WTC11 (cell line): ENCODE measurements at places on chromosomes 3 and 15. TPM values are rescaled to one million over a fixed set of nuclear protein-coding genes. Genes with fewer than 3 reads are reported as not detected.

- no peak for DNase-seq
Observed at GRCh38 chr3:17850448-17850847, 108.0 kb upstream of the TBC1D5 start.

DNA sequence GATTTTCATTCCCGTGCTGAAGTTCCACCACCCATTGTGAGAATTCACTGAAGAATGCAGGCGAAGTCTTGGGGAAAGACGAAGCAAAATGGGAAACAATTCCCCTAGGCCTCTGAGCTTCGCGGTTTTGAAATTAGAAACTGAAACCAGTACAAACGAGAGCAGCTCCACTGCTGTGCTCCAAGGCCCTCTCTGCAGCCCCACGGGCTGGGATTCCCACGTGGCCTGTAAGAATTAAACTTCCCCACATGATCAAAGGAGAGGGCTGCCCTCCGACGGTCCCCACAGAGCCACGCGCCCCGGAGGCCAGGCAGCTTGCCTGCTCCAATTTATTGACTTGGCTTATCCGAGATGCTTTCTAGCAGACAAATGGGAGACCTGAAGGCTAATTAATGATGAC is 144.0 kb downstream of the GREM1 start:
- peak; percentile 26 for DNase-seq

DNA sequence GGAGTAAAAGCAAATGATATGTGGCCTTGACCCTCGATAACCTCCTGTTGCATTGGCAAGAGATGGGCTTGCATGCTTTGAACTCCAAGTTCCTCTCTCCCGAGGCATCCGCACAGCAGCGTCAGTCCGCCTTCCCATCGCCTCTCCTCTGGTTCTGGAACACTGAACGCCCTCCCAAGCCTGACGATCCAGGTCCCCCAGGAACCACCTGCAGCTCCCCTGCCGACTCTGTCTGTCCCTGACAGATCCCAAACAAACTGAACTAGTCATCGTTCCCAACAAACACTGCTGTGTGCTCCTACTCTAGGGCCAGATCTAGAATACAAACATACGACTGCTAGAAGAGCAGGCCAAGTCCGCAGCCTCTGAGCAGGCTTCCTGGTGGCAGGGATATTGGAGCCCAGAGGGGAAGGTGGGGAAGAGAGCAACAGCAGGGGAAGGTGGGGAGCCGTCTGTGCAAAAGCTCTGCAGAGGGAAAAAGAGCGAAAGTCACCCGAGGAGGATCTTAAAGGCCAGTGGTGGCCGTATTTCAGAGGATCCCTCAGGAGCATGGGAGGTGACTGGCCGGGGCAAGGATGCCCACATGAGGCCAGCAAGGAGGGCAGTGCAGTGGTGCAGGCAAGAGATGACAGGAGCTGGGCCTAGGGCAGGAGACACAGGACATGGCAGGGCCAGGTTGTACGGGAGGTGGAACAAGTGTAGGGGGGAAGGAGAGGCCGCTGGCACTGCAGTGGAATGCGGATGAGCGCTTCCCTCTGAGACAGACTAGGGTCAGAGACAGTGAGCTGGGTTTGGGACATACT is 50.8 kb downstream of the PCSK6 start:
- DNase-seq: no peak

GRCh38 chr3:135014566-135014965 is 219.5 kb downstream of the EPHB1 start:
- no peak for DNase-seq

- no peak for DNase-seq
Observed at GRCh38 chr3:138947495-138948121, 591 bp downstream of the FOXL2NB start.

DNA sequence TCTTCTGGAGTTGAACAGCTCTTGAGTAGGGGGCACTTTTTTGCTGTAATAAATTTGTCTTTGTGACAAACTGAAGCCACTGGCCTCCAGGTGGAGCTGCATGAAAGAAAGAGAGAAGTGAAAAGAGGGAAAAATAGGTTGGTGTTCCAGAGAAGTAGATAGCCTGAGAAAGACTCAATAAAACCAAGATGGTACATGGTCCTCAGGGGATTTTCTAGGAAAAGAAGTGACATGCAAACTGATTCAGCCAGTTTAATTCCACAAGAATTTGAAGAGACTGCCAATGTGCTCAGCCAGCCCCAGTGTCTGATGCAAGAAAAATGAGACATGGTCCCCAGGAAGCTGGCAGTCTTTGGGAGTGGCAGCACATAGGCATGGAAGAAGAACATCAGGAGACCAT is 152.7 kb downstream of the CD47 start:
- peak; percentile 32 for DNase-seq

DNA sequence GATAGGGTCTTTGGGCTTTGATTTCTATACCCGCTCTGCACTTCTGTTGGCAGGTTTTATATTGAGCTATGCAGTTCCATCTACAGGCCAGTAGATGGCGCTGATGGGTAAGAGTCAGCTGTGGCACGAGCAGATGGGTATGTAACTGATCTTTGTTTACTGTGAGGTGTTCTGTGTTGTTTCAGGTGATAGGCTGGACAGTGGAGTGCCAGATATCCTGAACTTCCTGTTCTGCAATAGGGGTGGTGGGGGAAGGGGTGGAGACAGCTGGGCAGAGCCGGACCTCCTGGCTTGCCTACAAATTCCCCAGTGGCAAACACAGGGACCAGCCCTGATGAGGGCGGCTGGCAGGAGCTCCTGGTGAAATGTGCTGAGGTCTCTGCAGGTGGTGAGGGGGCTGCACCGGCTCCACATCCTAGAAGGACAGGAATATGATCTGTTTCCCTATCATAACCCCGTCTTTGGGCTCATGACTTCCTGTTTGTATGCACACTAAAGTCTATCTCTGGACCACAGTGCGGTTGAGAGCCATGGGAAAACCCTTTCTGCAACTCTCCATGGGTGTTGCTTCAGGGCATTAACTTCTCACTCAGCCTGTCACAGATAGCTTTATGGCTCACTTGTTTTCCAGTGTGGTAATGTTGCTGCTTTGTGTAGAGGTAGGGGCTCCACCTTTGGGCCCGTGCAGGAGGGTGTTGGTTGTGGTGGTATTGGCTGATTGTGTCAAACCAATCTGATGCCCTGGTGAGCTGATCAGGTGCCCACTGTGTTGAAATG is 13.4 kb upstream of the FAM98B start:
- peak; percentile 27 for DNase-seq

DNA sequence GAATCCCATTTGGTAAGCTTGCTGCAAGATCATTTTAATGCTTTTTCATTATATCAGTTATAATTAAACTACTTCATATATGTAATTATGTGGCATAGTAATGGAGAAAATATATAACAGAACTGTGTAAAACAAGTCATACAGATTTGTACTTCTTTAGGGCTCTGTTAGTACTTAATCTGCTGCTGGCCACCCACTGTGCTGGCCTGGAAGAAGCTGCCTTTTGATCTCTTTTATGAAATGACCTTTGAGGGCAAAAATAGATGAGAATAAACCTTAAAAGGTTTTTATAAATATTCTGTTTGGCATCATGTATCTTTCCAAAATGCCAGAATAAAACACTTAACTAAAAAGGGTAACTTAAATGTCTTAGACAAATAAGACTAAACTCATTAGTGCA is 262.9 kb downstream of the ZIC1 start:
- DNase-seq: no peak

DNA sequence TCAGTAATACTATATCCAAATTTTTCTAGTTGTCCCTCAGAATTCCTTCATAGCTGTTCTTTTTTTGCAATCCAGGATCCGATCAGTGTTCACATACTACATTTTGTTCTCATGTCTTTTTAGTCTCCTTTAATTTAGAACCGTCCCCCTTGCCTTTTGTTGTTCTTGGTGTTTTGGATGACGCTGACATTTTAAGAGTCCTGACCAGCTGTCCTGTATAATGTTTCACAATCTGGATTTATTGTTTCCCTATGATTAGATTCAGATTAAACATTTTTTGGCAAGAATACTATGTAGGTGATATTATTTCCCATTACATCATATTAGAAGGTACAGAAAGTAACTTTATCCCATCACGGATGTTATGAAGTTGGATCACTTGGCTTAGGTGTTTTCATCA is 11.4 kb downstream of the TUBGCP4 start:
- no peak for DNase-seq

- no peak for DNase-seq
Observed at GRCh38 chr15:70964058-70964457, 71.4 kb downstream of the LRRC49 start.

DNA sequence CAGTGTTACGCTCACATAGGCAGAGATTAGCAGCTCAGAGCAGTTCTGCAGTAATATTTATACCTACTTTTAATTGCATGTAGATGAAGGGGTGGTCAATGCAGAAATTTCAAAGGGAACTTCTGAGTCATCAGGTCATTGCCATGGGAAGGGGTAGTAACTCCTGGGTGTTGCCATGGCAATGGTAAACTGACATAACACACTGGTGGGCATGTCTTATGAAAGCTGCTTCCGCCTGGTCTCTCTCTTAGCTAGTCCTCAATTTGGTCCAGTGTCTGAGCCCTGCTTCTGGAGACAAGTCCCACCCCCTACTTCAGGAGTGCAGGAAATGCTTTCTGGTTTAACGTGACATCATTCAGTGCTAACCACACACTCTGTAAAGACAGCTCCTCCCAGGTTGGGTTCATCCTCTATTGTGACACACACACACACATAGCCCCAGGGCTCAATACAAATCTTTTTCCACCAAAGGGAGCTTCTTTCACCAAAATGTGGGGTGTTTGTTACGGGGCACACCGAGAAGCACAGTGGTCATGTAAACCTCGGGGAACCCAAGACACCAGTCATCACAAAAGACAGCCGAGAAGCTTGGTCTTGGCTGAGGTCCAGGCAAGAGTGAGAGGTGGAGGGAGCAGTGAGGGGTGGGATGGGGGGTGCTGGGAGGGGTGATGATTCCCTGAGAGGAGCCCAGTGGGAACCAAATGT is 74.5 kb downstream of the TLE3 start:
- no peak for DNase-seq

- DNase-seq: peak; percentile 71
Observed at GRCh38 chr3:39378088-39378487, 5.1 kb upstream of the SLC25A38 start.

DNA sequence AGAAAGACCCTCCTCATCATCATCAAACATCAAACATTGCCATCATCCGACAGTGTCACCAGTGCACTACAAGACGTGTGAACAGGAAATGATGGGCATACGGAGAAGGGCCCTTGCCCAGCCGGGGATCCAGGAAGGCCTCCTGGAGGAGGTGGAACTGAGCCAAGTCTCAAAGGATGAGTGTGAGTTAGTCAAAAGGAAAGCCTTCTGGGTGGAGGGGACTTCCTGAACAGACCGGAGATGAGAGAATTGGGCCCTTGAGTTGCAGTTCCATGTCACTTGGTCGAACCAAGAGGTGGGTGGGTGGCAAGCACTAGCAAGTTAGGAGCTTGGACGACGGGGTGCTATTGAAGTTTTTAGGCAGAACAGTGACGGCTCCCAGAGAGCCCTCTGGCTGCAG is 8.5 kb downstream of the SEMA4B start:
- no peak for DNase-seq

GRCh38 chr3:36444909-36445308 is 64.6 kb downstream of the STAC start:
- DNase-seq: no peak

DNA sequence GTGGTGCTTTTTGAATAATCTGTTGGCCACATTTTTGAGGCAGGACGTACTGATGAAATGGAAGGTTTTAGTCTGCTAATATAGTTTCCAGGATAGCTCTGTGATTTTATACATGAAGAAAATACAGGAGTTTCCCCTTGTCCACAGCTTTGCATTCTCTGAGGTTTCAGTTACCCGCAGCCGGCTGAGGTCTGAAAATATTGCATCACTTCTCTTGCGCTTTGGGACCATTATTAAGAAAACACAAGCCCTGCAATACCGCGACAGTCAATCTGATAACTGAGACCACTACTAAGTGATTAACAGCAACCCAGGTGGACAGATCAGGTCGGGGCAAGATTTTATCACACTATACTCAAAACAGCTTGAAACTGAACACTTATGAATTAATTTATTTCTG is 33.0 kb downstream of the BLM start:
- DNase-seq: no peak

- no peak for DNase-seq
Observed at GRCh38 chr15:98513428-98513986, 134.8 kb upstream of the IGF1R start.

DIPK2A gene
- total RNA-seq: 28.0 to 35.1 TPM (median 28.9 TPM) in 3 replicates

TRA2B gene
- 214 to 240 TPM (median 236 TPM) in 3 replicates for total RNA-seq

P2RY14 gene
- 0.07 TPM in 1 of 3 replicates, not detected in the others for total RNA-seq

GABRR3 gene
- total RNA-seq: not detected in 3 replicates

SLC38A3 gene
- 0.90 to 1.6 TPM (median 1.3 TPM) in 3 replicates for total RNA-seq

BTLA gene
- total RNA-seq: 0.14 to 0.37 TPM in 2 of 3 replicates, not detected in the other

RBMS3 gene
- 5.0 to 8.7 TPM (median 6.7 TPM) in 3 replicates for total RNA-seq

PLCB2 gene
- 14.2 to 18.5 TPM (median 15.2 TPM) in 3 replicates for total RNA-seq

MTHFS gene
- total RNA-seq: 24.8 to 31.0 TPM (median 29.7 TPM) in 3 replicates
